ENCODE measurements at places on chromosomes 11 and 22.

- DNase-seq = no peak
These were observed 27.9 kb downstream of the INCENP start for GRCh38 chr11:62151737-62152102.

DNA sequence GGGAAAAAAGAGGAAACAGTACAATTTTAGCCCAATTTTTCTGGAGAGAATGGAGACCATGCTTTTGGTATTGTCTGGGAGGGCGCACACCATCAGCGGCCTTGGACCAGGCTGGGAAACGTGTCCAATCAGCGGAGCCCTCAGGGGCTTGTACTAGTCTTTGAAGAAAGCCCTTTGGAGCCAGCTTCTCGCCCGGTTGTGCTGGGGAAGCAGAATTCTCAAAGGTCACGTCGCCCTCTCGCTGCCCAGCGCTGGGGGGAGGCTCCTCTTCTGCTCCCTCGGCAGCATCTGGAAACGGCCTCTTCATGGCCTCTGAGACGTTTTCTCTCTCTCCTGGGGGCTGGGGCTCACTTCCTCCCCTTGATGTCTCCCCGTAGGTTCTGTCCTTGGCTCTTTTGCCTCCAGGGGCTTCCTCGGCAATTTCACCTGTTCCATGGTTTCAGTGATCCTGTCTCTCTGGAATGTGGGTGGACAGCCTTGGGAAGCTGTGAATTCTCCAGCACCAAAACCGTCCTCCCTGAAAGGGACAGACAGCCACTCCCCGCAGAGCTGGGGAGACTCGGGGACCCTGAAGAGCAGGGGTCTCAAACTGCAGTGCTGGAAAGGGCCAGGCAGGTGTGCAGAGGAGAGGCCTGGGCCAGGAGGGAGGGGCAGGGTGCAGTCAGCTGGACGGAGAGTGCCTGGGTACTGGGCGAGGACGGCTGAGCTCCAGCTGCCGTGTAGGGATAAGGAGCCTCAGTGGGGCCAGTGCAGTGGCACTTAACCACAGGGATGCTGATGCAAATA lies 80.2 kb downstream of the RPS6KA4 start:
- DNase-seq = no peak

- no peak for DNase-seq
These were observed 8.6 kb upstream of the KCTD14 start for GRCh38 chr11:78031629-78032028.

GRCh38 chr11:126546191-126546590 lies 190.7 kb downstream of the ST3GAL4 start:
- no peak for DNase-seq

DNA sequence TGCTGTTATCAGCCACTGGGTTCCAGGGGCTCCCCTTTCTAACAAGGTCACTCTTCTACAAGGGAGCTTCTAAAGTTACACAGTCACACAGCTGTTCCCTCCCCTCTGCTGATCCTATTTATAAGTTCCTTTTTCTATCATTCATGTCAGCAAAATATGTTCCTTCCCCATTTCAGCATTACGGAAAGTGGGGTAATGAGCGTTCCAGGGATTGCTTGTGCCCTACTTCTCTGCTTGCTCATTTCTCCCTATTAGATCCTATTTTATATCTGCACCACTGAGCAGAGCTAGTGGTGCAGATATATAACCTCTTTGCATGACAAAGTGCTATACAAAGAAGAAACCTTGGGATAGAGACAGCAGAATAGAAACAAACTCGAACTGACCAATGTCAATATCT lies 22.7 kb upstream of the PLEKHB1 start:
- DNase-seq = no peak
